Mammary microvascular endothelial cell (primary cell): ENCODE measurements at places on chromosomes 7 and 10. TPM values are rescaled to one million over a fixed set of nuclear protein-coding genes. Genes with fewer than 3 reads are reported as not detected.

Gene TCAF2
- total RNA-seq, result 16.5 and 19.4 TPM in 2 replicates

Gene FAM180A
- total RNA-seq, result 0.10 TPM in 1 of 2 replicates, not detected in the other

Gene CNPY1
- total RNA-seq, result not detected in 2 replicates

Gene FAM25A
- not detected in 2 replicates for total RNA-seq

Gene CYP2C8
- total RNA-seq, result not detected in 2 replicates

Gene CUBN
- total RNA-seq, result 2.0 and 6.8 TPM in 2 replicates

Gene RHOBTB1
- 18.5 and 20.9 TPM in 2 replicates for total RNA-seq

Gene ZNF398
- 7.4 and 10.2 TPM in 2 replicates for total RNA-seq

Gene TSC22D4
- 62.0 and 63.5 TPM in 2 replicates for total RNA-seq

Gene GRM3
- total RNA-seq, result not detected in 2 replicates

Gene WIPF3
- not detected in 2 replicates for total RNA-seq

Gene TSPAN13
- total RNA-seq, result 55.2 and 56.2 TPM in 2 replicates

Gene BMPR1A
- total RNA-seq, result 0.10 TPM in 1 of 2 replicates, not detected in the other

Gene PRSS37
- total RNA-seq, result not detected in 2 replicates

Gene HOXA6
- 4.0 and 6.5 TPM in 2 replicates for total RNA-seq

Gene WNT2
- not detected in 2 replicates for total RNA-seq

Gene AP1S1
- 195 and 198 TPM in 2 replicates for total RNA-seq

Gene HABP2
- not detected in 2 replicates for total RNA-seq

Gene SEMA3D
- total RNA-seq, result 3.2 and 3.8 TPM in 2 replicates

Gene HMX2
- not detected in 2 replicates for total RNA-seq

Gene UBTD1
- 29.5 and 31.7 TPM in 2 replicates for total RNA-seq

Gene ZNF117
- total RNA-seq, result 5.0 and 5.9 TPM in 2 replicates

Gene FXYD4
- total RNA-seq, result not detected in 2 replicates

Gene AKR1D1
- not detected in 2 replicates for total RNA-seq

Gene ADRB1
- total RNA-seq, result 1.5 and 2.1 TPM in 2 replicates

Gene INA
- 1.1 and 1.6 TPM in 2 replicates for total RNA-seq

Gene CCDC136
- total RNA-seq, result 0.07 and 0.79 TPM in 2 replicates

Gene CDC14C
- total RNA-seq, result not detected in 2 replicates

Gene CFAP70
- total RNA-seq, result 0.05 and 0.13 TPM in 2 replicates
